ENCODE measurements at places on chromosomes 6 and 20.

GRCh38 chr6:12533586-12533985 is 183.0 kb upstream of the PHACTR1 start:
- no peak for DNase-seq

DNA sequence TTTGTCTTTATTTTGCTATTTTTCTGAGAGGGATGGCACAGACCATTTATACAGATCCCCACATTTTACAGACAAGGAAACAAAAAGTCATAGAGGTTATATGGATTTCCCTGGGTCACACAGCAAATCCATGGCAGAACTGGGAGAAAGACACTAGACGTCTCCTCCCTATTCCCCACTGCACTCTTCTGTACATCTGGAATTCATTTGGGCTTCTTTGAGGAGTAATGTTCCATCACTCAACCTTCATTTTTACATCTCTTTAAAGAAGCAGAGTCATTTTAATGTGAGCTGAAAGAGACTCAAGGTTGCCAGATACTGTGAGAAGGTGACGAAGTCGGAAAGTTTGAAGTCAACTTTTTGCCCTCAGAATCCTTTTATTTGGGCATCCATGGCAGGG is 207.3 kb downstream of the OTOR start:
- no peak for DNase-seq

DNA sequence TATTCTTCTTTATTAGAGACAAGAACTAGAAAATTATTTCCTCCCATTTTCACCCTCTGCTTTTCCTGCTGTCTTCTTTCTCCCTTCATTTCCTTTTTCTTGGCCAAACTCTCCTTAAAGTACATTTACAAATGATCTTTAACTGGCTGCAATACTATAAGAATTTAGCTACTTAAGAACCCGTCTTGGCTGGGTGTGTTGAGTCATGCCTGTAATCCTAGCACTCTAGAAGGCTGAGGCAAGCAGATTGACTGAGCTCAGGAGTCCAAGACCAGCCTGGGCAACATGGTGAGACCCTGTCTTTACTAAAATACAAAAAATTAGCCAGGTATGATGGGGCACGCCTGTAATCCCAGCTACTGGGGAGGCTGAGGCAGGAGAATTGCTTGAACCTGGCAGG is 39.3 kb upstream of the SRPK1 start:
- no peak for DNase-seq

GRCh38 chr6:132202574-132202973 is 198.7 kb downstream of the MOXD1 start:
- no peak for DNase-seq

- no peak for DNase-seq
Measured at GRCh38 chr20:14918976-14919375, 581.6 kb upstream of the FLRT3 start.

- DNase-seq: peak; percentile 48
Measured at GRCh38 chr20:7841971-7842310, 98.3 kb downstream of the HAO1 start.

DNA sequence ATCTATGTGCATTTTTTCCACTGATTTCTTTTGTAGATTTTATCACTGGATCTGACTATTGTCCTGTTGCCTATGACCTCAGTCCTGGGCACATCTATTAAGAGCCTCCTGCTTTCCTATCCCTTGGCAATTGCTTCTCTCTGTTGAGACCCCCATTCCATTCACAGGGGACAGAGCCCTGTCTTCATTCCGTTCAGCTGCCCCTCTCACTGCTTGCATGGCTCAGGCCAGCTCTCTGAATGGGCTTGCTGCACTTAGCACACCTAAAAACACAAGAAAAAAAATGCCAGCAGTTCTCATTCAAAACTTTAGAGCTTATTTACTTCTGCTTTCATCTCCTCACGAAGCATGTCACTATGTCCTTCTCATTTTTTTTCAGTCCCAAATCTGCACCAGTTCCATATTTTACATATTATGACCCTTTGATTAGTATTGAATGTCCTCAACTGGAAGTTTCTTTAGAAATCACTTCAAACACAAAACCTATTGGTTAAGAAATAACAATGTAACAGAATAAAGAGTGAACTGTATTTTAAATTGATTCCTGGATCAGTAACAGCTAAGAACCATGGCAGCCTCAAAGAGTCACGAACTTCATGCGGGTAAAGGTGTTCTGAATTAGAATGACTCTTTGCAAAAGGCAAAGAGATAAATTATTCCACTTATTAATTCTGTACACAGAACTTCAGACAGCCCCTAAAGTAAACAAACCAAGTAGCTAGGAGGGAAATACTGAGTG is 616.5 kb downstream of the C6orf118 start:
- no peak for DNase-seq

DNA sequence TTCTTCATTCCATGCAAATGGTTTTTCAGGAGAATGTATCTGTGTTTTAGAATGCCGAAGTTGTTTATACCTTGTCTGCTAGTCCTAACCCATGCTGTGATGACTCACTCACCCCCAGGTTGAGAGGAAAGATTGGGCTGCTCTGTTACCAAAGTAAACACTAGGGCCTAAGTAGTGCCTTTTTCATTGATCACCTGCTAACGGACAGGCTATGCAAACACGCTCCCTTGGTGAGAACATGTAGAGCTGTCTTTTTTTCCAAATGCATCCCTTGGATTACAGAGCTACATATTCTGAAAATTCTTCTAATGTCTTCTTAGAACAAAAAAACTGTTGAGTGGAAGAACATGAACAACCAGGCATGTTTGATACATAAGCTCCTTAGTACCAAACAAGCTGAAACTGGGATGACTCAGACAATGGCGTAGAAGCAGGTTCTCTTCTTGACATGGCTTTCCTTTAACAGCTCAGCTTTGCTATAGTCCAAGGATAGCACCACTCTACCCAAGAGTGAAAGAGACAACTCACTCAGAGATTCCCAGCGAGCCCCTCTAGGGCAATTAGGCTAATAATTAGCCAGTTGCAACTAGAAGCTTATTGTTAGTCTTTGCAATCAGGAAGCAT is 20.5 kb downstream of the PERP start:
- DNase-seq: no peak

DNA sequence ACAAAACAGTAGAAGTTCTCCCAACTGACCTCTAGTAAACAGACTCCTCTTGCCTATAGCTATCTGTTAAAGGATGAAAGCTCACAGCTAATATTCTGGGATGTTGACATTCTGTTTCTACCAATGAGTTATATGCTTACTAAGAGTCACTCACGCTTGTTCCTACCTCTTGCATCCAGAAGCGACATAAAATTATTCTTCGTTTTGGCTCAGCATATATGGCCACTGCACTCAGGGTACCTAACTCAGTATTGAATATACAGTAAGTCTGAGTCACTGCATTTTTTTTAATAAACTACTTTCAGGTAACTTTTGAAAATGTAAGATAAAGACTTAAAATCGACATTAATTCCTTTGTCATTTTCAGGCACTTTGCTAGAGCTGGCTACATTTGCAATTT is 214.4 kb upstream of the STXBP5 start:
- DNase-seq: no peak

- peak; percentile 74 for DNase-seq
Measured at GRCh38 chr20:62875419-62876361, 14.1 kb upstream of the TCFL5 start.

DNA sequence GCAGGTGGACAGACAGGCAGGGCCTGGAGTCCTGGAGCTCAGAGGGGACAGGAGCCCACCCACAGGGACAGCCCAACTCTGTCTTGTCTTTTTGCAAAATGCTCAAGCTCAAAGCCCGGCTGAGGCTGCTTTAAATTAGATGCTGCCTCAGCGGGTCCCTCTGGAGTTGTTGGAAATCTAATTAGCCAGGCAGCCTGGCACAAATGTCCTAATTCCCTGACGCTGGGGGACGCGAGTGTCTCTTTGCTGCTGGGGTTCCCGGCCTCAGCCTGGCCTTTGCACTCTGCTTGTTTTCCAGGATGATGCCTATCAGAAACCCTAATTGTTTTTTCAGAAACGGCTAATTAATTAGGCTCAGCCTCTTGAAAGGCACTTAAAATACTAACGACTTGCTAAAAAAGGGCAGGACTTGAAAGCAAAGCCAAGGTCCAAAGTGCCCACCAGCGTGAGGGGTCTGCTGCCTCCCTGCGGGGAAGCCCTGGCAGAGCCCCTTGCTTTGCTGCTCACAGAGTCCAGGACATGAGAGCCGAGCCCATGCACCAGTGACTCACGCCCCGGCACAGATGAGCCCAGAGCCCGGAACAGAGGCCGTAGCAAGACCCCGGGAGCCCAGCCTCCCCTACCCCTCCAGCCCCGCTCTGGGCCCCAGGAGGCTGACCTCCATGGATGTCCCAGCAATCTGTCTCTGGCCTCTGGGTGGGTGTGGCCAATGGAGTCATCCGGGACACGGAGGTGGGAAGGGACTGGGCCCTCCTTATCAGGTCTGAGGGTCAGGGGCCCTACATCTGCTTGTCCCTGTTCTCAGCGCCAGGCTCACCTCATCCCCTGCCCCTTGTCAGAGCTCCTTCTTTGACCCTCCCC is 46.0 kb upstream of the BHLHE23 start:
- no peak for DNase-seq

- DNase-seq: no peak
Measured at GRCh38 chr6:76707630-76708029, 635.2 kb upstream of the IMPG1 start.

GRCh38 chr6:24330137-24330732 is 27.6 kb downstream of the DCDC2 start:
- DNase-seq: no peak

- peak; percentile 84 for DNase-seq
Measured at GRCh38 chr6:34514593-34515472, 41.3 kb downstream of the SPDEF start.

DNA sequence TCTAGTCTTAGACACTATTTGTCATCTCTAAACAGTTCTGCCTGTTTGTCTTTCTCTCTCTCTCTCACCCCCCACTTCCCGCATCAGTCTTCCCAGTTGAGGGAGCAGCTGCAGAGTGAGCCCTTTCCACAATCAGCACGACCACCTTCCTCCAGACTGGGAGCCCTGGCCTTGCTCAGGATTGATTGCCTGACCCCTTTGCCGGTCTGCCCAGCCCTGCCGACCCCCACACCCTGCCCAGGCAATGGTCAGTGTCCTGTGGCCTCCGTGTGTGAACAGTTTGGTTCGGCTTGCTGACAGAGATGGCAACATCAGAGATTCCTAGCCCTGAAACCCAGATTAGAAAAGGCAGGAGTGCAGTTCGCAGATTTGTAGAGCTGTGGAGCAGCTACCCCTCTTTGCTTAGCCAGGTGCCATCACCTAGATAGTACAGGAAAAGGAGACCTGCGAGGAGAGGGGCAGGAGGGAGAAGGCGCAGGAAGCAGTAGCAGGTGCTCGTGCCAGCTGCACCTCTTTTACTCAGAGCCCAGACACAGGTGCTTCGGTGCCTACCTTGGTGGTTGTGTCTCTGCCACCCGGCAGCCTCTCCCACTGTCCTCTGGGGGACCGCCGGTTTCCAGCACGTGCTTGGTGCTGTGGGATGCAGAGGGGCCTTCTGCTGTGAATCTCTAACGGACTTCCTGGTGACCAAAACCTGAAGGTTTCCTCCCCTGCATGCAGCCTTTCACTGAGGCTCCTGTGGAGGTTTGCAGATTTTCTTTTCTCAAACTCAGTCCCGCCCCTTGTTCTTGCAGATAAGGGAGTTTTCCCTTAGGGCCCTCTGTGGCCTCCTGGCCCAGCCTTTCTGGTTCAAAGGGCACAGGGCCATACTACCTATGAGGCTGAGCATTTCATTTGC is 92.4 kb downstream of the SCML4 start:
- no peak for DNase-seq

- DNase-seq: no peak
Measured at GRCh38 chr6:138205437-138206094, 12.7 kb downstream of the PBOV1 start.

- DNase-seq: peak; percentile 49
Measured at GRCh38 chr6:110874880-110875547, 429 bp downstream of the AMD1 start.

- no peak for DNase-seq
Measured at GRCh38 chr20:15265581-15266309, 928.3 kb upstream of the FLRT3 start.

GRCh38 chr6:145733207-145733606 is 2.1 kb downstream of the EPM2A start:
- DNase-seq: no peak

DNA sequence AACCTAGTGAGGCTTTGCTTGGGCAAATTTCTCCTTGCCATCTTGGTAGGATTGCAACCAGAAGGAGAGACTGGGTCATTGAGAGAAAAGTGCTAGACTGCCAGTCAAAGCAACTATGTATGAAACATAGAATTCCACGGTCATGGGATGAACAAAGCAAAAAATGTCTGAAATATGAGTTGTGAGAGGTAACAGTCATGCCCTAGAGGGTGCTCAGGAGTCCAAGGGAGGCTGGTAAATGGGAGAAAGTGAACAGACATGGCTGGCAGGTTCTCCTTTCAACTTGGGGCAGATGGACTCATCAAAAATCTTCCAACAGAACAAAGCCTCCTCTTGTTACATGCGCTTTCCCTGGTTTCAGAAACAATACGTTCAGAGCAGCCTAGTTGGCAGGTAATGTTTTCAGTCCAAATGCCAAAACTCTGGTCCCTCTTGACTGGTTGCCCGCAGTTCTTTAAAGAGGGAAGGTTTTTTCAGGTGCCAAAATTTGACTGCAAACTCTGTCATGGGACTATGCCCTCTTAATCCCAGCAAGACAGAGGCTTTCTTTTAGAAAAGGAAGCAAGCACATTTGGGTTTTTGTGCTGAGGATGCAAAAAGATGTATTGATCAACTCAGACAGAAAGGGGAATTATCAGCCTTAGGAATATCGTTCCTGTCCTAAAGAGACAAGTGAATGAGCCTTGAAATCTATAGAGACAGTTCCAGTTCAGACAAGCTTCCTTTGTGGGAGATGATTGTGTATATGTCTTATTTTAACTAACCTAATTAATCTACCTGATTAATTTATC is 68.5 kb upstream of the SASH1 start:
- DNase-seq: peak; percentile 25

Data from NCI-H524 (cell line).